ENCODE measurements at places on chromosomes 7 and 10.

- DNase-seq = peak; percentile 97
Measured at GRCh38 chr10:22714479-22715289, at the start of gene PIP4K2A. Gene PIP4K2A, minus strand, starts transcription at chr10:22714578. Its CDS starts 252 bp downstream, at chr10:22714326.

GRCh38 chr7:77798394-77799077, at the start of the genes PHTF2 and TMEM60:
Gene PHTF2, plus strand, starts transcription at chr7:77798773.
Gene TMEM60, minus strand, starts transcription at chr7:77798434. Its CDS starts 4,061 bp downstream, at chr7:77794373.
- DNase-seq = peak; percentile 98

DNA sequence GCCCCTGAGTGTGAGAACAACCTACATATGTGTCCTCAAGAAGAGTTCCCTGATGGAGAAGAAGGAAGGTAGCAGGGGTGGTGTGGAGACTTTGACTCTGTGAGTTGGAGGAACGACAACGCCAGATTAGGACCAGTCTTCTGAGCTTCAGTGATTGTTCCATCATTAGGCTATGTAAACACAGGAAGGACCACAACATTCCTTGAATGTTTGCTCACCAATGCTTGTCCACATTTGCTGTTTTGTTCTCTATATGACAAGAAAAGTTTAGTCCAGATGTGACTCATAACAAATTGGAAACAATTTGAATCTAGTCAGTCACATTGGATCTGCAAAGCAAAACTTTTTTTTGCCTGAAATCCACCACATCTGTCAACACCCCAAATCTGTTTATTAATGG, 62.7 kb downstream of the ENTPD1 start:
- DNase-seq = peak; percentile 67

DNA sequence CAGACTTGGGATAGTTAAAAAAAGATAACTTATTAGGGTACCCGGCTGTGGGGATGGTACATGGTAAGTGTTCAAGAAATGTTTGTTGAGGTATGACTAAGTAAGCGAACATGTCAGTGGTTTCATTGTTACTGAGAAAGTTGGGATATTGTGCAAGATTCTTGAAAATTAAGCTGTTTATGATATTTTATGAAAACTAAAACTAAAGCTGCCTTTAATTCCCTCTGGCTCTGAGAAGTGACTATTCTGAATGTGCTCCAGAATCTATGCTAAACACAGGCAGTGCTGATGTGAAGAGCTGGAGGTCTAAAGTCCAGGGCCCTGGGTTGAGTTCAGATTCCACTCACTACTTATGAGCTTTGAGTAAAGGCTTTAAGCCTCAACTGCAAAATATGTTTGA, 72.9 kb downstream of the AOAH start:
- no peak for DNase-seq

DNA sequence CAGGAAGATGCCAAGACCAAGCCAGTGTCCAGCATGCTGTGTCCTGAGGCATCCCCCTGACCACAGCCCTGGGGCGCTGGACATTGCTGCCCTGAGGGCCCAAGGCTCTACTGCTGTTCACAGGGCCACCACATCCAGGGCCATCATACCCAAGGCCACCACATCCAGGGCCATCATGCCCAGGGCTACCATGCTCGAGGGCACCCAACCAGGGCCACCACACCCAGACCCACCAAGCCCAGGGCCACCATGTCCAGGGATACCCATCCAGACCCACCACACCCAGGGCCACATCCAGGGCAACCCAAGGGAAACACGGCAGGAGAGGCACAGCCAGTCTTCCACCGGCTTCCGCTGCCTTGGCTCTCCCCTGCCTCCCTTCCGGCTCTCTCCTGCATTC, 17.1 kb downstream of the STK32C start:
- DNase-seq = no peak

- DNase-seq = no peak
Measured at GRCh38 chr7:76357475-76358010, 1.2 kb downstream of the YWHAG start.

- DNase-seq = no peak
Measured at GRCh38 chr7:101507791-101508252, 121.3 kb downstream of the MYL10 start.

DNA sequence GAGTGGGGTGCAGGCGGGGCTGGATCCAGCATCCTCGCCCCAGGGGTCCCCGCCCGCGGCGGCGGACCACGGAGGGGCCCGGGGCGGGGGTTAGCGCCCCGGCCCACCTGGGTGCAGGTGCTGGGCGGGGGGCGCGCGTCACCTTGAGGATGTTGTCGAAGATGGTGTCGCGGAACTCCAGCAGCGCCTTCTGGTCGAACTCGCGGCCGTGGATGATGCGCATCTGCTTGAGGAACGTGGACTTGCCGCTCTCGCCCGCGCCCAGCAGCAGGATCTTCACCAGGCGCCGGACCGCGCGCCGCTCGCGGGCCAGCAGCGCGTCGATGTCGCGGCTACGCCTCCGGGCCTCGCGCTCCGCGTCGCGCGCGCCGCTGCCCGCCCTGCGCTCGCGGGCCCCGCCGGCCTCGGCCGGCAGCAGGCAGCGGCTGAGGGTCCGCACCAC, 376 bp downstream of the GNA12 start:
- DNase-seq = no peak

GRCh38 chr10:11846542-11846941, 23.4 kb downstream of the PROSER2 start:
- peak; percentile 42 for DNase-seq

GRCh38 chr7:127907110-127908040, 123.9 kb downstream of the LRRC4 start:
- no peak for DNase-seq

DNA sequence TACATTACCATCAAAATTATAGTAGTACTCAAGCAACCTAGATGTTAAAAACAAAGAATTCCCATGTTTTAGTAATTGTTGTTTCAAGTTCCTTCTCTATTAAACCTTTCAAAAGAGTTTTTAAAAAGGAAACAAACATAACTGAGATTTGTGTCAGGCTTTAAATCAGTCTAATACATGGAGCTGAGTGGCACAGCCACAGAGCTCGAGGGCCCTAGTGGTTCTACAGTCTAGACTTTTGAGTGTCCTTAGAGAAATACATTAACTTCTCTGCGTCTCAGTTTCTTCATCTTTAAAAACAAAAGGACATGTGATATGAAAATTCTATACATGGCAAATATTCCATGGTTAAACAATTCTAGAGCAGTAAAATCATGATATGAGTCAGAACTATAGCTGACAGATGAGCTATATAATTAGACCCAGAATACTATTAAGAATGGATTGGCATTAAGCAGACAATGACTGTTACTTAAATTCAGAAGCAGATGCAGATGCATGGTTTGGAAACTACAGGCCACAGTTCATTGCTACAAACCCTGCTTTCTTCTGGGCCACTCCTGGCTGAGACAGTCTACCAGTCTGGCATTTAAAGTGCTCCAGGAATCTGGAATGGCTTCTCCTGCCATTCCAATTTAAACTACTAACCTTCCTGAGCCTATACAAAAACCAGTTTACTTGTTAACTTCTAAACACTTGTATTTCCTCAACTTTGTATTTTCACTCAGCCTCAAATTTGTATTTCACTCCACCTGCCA, 77.4 kb downstream of the EPC1 start:
- DNase-seq = no peak

GRCh38 chr10:4515721-4516120, 310.3 kb upstream of the AKR1E2 start:
- DNase-seq = no peak

- DNase-seq = no peak
Measured at GRCh38 chr10:53569455-53569854, 796.9 kb upstream of the MBL2 start.

- no peak for DNase-seq
Measured at GRCh38 chr7:131038153-131038552, 289.5 kb upstream of the MKLN1 start.

- no peak for DNase-seq
Measured at GRCh38 chr7:45506059-45506458, 68.1 kb upstream of the ADCY1 start.

DNA sequence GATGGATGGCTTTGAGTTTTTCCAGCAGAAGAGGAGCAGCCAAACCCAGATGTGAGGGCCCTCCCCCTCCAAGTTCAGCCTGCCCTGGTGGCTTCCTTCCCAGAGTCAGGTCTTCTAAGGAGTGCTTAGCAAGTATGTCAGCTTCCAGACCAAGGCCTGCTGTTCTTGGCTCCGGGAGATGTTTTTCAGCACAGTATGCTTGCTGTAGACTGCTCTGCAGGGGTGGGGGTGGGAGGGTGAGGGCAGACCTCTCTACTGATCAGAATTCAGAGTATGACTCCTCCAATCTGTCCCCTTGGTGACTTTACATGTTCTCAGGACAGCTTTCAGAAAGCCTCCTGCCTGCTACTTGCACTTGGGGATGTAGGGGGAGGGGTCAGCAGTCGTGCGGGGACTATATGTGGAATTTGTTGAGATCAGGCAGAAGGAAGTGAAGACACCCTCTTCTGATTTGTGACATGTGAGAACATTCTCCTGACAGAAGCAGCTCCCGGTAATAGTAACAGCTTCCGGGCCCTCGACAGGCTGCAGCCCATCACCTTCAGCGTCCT, 516.4 kb upstream of the ZMIZ1 start:
- peak; percentile 82 for DNase-seq

DNA sequence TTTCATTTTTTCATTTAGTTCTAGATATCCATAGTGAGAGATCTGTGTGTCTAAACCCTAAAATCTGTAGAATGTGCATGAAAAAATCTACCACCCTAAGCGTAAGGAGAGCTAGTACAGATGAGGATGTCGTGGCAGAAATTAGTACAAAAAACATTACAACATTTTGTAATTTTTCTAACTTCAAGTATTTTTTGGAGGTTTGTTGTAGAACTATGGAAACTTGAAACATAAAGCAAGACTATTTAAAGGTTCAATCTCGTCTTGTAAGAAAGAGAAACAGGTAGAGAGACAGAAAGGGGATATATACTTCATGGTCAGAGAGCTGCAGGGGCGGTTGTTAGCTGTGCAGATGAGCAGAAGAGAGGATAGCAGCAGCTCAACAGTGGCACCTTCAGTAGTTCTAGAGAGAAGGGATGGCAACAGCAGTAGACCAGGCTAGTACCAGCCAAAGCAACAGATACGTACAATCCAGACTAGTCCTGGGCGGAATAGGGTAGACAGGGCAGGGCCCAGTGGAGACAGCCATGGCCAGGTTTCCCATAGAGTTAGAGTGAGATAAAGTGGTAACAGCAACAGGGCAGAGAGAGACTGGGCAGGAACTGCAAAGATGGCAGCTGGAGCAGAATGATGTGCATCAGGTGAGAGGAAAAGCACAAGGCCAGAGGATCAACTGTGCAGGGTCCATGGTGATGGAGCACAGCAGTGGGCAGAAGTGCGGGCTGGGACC, 145.2 kb downstream of the FRMD4A start:
- no peak for DNase-seq

GRCh38 chr10:122140941-122141623, 130.0 kb upstream of the BTBD16 start:
- DNase-seq = peak; percentile 90

DNA sequence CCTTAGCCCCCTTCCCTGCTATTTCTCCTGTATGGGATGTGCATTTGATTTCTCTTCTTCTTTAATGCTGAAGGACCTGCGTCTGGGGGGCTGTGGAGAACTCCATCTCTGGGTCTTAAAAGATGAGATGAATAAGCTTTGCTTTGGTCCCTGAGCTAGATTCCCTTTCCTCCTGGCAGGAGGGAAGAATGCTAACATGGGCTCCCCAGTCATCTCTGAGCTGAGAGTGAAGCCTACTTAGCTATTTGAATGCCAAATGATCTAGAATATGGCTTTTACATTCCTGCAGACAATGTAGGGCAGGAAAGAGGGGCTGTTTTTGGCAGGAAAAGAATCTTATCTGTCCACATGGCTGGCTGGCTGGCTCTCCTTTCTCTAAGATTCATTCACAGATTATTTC, 62.6 kb upstream of the EFCAB10 start:
- no peak for DNase-seq

DNA sequence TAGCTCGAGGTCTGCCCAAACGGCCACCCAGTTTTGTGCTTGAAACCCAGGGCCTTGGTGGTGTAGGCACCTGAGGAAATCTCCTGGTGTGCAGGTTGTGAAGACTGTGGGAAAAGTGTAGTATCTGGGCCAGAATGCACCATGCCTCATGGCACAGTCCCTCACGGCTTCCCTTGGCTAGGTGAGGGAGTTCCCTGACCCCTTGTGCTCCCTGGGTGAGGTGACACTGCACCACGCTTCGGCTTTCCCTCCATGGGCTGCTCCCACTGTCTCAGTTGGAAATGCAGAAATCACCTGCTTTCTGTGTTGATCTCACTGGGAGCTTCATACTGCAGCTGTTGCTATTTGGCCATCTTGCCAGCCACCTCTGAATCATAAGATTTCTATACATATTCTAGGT, 62.4 kb upstream of the CDK6 start:
- no peak for DNase-seq

GRCh38 chr10:19815731-19816410, 361 bp upstream of the PLXDC2 start:
- peak; percentile 20 for DNase-seq

DNA sequence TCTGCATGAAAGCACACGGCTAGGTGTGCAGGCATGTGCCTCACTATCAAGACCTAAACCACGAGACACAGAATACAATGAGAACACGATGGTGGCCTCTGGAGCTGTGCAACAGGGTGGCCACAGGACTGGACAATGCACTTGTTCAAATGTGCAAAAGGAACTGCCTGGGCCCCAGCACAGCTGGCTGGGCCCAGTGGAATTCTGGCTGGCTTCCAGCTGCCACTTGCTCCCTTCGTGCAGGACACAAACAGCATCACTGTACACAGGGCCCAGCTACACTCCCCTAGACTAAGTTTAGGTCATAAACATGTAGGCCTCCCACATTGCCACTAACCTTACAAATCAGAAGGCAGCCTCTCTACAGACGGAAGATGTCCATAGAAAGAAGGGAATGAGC, 23.4 kb downstream of the DOCK4 start:
- DNase-seq = no peak

DNA sequence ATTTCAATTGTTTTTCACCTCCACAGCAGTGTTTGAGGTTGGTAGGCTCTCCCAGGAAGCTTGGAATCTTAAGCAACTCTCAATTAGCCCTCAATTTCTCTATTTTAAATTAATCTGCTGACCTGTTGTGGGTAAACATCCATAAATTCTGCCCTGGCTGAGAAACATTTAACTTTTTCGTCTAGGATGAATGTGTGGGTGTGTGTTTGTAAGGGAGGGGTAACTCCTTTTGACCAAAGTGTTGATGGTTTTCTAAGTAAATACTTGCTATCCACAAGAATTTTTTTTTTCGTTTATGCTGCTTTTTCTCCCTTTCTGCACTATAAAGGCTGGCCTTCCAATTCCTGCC, 973 bp downstream of the PPP3CB start:
- no peak for DNase-seq

GRCh38 chr7:90272242-90272641, 27.3 kb downstream of the CFAP69 start:
- no peak for DNase-seq

DNA sequence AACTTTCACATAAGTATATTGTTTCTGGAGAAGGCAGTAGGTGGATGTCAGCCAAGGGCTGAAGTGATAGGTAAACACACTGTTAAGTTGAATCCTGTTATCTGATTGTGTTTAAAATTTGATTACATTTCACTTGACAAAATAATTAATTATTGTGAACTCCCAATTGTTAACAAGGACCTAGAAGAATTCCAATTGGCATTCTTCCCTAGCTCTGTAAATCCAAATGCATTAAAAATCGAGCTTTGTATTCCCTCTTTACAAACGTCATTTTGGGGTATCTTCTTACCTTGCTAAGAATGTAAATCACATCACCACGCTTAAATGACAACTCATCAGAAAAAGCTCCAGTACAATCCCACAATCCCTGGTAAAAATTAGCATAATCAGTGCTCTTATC, 179.9 kb downstream of the SKAP2 start:
- no peak for DNase-seq

GRCh38 chr10:125482637-125483036, 200.3 kb downstream of the TEX36 start:
- DNase-seq = no peak

- no peak for DNase-seq
Measured at GRCh38 chr7:155464948-155465739, 7.2 kb downstream of the EN2 start.

All from AG20443 (cell line).